CD4-positive, alpha-beta T cell treated with Interleukin-15 for 1 hour (primary cell): ENCODE measurements at places on chromosomes 1 and 21.

DNA sequence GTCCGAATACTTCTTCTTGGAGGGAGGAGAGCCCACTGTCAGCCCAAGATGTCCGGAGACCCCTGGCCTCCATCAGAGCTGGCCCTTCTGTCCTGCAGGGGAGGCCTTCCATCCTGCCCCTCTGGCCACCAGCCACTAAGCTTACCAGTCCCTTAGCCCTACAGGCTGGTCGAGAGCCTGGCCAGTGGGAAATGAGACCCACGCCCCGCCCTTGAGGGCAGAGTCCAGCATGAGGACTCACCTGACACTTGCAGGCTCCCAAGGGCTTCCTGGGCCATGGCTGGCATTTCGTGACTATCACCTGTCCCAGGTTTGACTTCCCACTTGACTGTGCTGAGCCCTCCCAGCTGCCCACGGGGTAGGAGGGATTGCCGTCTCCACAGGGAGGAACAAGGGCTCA is 361.8 kb upstream of the VAMP3 start:
- DNase-seq: no peak

DNA sequence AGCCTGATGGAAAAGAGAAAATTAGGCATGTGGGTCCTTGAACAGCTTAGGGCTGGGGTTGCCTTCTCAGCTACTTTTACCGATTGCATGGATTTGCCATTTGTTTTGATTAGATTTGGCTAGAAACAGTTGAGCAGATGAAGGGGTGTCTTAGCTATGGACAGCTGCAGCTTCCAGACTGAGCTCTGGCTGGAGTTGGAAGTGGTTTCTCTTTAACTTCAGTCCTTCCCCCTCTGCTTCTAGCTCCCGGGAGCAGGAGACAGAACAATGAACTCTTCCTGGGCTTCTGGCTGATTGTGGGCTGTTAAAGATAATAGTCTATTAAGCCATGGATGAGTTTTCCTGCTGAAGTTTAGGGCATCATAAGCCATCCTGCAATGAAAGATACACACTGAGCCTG is 50.7 kb downstream of the UBE2T start:
- DNase-seq: no peak

DNA sequence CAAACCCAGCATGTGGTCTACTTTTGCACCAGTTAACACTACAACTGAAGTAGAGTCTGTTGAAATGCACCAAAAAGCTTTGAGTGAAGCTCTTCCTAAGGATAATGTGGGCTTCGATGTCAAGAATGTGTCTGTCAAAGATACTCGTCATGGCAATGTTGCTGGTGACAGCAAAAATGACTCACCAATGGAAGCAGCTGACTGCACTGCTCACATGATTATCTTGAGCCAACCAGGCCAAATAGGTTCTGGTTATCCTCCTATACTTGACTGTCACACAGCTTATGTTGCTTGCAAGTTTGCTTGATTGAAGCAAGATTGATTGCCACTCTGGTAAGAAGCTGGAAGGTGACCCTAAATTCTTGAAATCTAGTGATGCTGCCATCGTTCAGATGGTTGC is 85.2 kb downstream of the DENND1B start:
- no peak for DNase-seq

- DNase-seq: no peak
Observed at GRCh38 chr1:174428033-174428432, 19.7 kb upstream of the GPR52 start.

DNA sequence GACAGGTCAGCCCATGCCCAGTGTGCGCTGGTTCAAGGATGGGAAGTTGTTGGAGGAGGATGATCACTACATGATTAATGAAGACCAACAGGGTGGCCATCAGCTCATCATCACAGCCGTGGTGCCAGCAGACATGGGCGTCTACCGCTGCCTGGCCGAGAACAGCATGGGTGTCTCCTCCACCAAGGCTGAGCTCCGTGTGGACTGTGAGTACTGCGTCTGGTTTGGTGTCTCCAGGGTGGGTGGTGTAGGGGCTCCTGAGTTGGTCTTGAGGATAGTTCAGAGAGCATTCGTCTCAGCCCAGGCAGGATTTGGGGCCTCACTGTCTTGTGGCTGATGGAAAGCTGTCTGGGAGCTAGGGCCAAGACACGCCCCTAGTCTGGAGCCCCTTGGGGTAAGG is 83.2 kb downstream of the TRIM11 start:
- DNase-seq: no peak

DNA sequence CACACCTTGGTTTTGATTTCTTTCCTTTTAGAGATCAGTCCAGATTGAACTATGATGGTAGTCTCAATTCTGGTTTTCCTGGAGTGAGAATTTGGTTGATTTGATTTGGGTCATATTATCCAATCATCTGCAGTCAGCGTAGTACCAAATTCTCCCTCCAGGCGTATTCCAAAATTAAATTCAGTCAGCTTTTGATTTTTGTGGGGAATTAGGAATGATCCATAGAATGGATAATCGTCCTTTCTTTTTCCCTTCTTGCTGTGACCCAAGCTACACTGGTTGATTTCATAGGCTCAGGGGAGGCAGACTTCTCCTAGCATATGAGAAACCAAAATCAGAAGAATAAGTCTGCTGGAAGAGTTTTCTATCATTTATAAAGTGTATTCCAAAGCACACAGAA is 4.9 kb downstream of the PRCC start:
- no peak for DNase-seq

GRCh38 chr1:230231774-230232145 is 164.7 kb downstream of the GALNT2 start:
- no peak for DNase-seq

DNA sequence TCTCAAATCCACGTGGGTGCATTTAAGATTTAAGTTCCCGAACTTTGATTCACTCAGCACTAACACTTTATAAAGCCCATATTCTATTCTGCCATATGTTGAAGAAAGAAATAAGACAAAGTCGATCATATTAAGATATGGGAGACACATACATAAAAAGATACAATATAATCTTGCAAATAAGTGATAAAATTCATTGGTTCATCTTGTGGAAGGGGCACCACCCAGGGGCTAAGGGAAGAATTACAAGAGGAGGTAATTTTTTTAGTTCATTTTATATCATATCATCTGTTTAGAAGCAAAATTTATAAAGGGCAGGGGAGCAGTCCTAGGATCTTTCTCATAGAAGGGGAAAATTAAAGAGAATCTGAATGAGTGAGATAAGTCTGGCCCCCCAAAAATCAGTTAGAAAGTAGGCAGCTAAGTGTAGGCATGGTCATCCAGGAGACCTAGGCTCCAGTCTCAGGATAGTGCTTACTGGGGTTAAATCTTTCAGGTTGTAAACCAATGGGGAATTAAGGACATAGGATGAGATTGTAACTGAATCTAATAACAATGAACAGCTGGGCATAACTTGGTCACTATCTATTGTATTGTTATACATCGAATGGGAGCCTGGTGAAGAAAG is 124.2 kb upstream of the L1TD1 start:
- DNase-seq: no peak

- DNase-seq: no peak
Observed at GRCh38 chr1:91944087-91944486, 5.1 kb upstream of the BRDT start.

GRCh38 chr1:104921525-104921924 is 1171.8 kb downstream of the AMY1C start:
- no peak for DNase-seq

DNA sequence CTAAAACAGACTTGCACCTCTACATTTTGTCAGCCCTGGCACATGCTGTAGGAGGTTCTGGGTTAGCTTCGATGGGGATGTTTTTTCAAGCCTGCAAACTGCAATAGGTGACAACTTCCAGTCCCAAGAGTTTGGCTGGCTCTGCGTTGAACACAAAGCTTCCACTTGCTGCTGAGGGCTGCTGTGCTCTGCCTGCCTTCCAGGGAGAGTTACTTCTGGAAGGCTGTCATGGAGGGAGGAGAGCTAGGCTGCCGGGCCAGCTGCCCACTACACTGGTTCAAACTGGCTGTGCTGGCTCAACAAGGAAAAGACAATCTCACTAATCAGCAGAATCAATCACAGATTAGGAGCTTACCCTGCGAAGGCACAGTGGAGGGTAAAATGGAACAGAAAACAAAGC is 46.7 kb upstream of the PPP2R5A start:
- no peak for DNase-seq

GRCh38 chr1:168964478-168964877 is 142.0 kb upstream of the ATP1B1 start:
- no peak for DNase-seq

- no peak for DNase-seq
Observed at GRCh38 chr21:39663066-39663465, 50.3 kb downstream of the B3GALT5 start.

DNA sequence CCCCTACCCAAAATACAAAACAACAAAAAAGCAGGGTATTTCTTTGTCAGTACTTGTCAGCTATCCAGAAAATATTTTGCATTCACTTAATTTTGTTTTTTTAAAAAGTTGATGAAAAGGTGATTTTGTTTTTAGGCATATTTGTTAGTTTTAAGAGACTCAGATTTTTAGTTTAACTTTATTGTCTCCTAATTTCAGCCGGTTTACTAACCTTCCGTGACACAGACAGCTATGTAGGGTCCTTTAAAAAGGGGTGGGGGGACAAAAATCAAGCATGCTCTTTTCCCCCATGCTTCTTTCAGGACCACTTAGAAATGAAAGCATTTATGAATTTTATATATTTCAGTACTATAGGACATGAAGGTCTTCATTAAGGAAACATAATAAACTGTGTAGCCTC is 1.6 kb downstream of the PBX1 start:
- DNase-seq: no peak

- DNase-seq: no peak
Observed at GRCh38 chr21:26840912-26841311, 4.3 kb downstream of the ADAMTS1 start.

GRCh38 chr1:206744683-206745082 is 25.9 kb upstream of the IL19 start:
- no peak for DNase-seq

DNA sequence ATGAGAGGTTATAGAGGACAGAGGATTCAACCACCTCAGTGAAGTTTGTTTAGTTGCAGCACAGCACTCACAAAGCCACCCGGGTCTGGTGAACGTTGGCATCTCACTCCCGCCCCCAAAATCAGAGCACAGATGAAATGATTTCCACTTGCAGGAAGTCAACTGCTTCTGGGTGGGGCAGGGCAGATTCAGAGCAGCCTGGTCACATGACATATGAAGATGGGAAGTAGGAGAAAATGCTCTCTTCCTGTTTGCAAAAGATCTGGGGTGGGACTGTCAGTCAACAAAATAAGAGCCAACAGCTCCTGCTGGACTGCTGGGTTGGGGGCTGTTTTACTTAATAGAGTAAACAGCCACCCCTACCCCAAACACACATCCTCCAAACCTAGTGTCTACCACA is 43.2 kb downstream of the LRRC71 start:
- DNase-seq: peak; percentile 49
